NCI-H524 (cell line): ENCODE measurements at places on chromosomes 1 and 21.

DNA sequence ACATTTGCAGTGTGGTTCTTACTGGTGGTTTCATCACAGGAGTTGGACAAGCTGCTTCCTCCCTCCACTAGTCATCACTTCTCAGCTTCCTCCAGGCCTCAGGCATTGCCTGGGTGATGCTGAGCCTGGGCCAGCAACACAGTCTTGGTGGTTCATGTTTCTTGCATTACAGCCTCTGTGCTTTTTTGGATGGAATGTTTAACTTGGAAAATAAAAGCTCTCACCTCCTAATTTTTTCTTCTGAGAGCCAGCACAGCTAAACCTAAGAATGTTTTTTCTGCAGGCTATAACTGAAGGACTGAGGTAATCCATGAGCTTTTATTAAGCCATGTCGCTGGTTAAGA, 66.1 kb upstream of the RHOU start:
- no peak for DNase-seq

DNA sequence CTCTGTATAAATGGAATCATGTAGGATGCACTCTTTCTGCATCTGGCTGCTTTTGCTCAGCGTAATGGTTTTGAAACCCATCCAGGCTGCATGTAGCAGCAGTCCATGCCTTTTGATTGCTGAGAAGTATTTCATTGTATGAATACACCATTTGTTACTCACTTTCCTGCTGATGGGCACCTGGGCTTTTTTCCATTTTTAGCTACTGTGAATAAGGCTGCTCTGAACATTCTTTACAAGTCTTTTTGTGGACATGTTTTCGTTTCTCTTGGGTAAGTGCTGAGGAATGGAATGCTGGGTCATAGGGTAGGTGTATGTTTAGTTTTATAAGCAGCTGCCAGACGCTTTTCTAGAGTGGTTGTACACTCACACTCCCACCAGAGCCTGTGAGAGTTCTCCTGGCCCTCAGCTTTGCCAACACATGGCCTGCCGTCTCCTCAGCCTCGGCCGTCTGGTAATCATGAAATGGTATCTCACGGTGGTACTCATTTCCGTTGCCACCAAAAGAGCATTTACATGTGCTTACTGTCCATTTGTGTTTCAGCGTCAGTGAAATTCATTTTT, 22.7 kb downstream of the SLX9 start:
- DNase-seq, result no peak

GRCh38 chr1:185562461-185563359, 171.5 kb upstream of the HMCN1 start:
- DNase-seq, result no peak

DNA sequence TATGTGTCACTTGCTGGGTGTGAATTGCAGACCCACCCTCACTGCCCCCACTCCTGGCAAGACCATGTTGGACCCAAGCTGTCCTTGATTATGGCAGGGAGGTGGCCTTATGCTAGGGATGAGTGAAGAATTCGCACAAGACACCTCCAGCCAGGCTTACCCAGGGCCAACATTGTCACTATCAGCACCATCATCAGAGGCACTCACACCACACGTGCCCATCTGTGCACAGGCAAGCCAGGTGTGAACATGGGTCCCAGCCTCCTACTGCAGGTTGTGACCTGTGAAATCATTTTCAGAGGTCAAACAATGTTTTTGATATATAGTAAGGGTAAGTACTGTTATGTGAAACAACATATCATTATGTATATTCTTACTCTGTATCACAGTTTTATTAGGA, 20.3 kb upstream of the RGS8 start:
- no peak for DNase-seq

DNA sequence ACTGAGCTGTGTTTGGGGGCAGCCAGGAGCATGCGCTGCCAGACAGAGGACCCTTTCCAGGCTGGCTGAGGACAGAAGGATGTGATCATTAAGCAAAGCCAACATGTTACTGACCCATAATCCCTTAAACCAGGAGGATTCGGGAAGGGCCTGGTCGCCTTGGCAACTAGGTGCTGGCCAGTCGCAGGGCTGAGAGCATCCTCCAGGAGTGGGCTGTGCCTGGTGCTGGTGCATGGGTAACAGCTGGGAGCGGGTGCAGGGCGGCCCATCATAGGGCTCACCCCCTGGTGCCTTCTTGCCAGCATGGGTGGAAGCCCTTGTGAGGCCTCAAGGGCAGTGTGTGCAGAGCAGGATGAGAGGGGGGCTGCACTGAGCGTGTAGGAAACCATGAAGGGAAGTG, 17.2 kb downstream of the CDK18 start:
- peak; percentile 94 for DNase-seq

DNA sequence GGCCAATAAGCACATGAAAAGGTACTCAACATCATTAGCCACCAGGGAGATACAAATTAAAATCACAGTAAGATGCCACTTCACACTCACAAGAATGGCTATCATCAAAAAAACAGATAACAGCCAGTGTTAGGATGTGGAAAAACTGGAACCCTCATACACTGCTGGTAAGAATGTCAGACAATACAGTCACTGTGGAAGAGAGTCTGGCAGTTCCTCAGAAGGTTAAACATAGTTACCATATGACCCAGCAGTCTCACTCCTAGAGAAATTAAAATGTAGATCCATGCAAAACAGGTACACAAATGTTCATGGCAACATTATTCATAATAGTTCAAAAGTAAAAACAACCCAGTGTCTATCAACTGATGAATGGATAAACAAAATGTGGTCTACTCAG, 33.3 kb downstream of the LDLRAD1 start:
- DNase-seq, result no peak

GRCh38 chr1:108033550-108033951, 68.6 kb upstream of the VAV3 start:
- DNase-seq, result no peak

- no peak for DNase-seq
These were observed 51.7 kb downstream of the PALMD start for GRCh38 chr1:99697580-99697979.

- no peak for DNase-seq
These were observed 164.8 kb downstream of the PPIAL4G start for GRCh38 chr1:148318123-148318903.

GRCh38 chr1:184906761-184907160, 67.5 kb downstream of the NIBAN1 start:
- no peak for DNase-seq

- DNase-seq, result no peak
These were observed 140.3 kb upstream of the KIF26B start for GRCh38 chr1:245014247-245015029.

- no peak for DNase-seq
These were observed 529.6 kb upstream of the ZRANB2 start for GRCh38 chr1:71610476-71610875.

GRCh38 chr1:58971629-58972140, 187.8 kb upstream of the JUN start:
- no peak for DNase-seq

DNA sequence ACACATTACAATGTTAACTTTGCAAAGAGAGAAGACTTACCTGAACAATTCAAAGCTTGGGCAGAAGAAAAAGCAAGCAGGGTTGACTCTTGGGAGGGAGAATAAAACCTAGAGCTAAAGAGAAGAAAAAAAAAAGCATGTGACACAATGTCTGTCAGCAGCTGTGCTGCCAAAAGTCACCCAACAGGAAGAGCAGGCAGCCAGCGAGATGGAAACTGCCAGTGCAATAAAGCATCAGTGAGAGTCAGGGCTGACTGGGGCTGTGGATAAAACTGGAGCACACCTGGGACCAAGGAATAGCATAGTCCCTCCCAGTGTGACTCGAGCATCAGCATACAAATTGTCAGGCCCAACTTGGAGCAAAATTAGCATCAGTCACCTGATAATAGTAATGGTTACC, 65.0 kb upstream of the SLC22A15 start:
- no peak for DNase-seq

DNA sequence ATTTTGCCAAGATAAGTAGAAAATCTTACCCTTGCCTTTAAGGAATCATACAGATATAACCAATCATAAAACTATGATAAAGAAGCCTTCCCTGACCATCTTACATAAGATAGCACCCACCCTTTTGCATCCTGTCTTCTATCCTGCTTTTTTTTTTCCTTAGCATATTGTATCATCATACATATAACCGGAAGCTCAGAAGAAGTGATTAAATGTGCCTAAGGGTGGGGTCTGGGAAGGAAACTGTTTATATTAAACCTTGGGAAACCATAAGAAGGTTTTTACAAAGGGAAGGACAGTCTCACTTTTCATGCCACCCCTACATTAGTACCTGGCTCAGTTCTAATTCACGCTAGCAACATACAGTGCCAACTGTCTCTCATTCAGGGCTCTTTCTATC, 66.8 kb downstream of the LUZP1 start:
- no peak for DNase-seq

GRCh38 chr1:232705815-232706575, 76.1 kb upstream of the SIPA1L2 start:
- DNase-seq, result no peak

DNA sequence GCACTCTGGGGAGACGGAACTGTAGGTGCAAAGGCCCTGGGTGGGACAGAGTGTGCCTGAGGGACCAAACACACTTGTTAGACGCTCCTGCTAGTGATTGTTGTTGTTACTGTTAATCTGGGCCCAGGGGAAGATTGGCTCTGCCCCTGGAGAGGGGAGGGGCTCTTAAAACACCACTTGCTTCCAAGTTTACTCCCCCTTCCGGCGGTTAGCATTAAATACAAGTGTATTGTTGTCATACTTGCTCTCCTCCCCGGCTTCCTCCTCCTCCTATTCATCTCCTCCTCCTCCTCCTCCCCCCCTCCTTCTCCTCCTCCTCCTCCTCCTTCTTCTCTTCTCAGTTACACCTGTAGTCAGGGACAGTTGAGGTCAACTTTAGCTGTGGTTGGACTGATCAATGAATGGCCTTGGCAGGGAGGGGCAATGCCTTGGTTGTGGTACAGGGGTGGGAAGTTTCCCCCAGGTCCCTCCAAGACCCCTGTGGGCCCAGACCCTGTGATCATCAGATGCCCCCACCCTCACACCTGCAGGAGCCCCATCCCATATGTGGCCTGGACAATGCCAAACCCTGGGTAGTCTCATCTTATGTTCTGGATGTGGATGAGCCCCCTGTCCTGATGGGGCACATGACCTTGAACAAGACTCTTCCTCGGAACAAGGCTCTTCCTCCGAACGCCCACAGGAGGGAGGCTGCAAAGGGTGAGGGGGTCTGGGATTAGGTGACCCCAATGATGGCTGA, 217.3 kb downstream of the PTPRU start:
- DNase-seq, result peak; percentile 80

DNA sequence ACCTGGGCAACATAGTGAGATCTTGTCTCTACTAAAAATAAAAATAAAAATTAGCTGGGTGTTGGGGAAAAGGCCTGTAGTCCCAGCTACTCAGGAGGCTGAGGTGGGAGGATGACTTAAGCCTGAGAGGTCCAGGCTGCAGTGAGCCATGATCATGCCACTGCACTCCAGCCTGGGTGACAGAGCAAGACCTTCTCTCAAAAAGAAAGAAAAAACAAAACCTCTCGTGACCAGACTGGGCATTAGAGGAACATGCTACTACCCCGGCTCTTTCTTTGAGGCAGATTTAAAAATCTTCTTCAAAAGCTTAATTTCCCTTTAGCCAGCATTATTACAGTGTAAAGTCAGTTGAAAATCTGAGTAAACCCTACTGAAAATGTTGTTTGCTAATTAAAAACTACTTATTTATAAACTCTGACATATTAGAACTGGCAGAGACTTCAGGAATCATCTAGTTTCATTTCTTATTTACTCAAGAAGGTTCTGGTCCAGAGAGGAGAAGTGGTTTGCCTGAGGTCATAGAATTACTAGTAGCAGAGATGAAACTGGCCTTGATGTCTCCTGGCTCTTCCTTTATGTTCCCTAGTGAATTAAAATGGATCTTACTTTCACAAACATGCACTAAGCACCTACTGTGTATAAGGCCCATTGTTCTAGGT, 11.6 kb upstream of the ELAVL4 start:
- DNase-seq, result no peak

- DNase-seq, result no peak
These were observed 139.3 kb downstream of the NFIA start for GRCh38 chr1:61221642-61222041.

DNA sequence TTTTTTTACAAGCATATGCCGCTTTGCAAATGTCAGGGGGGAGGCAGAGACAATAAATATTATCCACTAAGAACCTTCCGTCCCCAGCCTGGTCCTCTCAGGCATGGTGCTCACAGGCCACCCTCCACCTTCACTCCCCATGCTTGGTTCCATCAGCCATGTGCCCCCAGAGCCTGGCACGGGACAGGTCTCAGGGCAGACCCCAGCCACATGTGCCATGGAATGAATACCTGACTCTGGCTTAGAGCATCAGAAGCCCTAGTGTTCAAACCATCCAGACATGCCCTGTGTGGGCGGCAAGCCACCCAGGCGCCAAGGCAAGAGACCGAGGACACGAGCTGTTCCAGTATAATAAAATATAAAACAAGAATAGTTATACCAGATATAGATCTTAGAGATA, 5.4 kb downstream of the LSS start:
- no peak for DNase-seq
